ENCODE measurements at places on chromosomes 5 and 9. TPM values are rescaled to one million over a fixed set of nuclear protein-coding genes. Genes with fewer than 3 reads are reported as not detected.

DNA sequence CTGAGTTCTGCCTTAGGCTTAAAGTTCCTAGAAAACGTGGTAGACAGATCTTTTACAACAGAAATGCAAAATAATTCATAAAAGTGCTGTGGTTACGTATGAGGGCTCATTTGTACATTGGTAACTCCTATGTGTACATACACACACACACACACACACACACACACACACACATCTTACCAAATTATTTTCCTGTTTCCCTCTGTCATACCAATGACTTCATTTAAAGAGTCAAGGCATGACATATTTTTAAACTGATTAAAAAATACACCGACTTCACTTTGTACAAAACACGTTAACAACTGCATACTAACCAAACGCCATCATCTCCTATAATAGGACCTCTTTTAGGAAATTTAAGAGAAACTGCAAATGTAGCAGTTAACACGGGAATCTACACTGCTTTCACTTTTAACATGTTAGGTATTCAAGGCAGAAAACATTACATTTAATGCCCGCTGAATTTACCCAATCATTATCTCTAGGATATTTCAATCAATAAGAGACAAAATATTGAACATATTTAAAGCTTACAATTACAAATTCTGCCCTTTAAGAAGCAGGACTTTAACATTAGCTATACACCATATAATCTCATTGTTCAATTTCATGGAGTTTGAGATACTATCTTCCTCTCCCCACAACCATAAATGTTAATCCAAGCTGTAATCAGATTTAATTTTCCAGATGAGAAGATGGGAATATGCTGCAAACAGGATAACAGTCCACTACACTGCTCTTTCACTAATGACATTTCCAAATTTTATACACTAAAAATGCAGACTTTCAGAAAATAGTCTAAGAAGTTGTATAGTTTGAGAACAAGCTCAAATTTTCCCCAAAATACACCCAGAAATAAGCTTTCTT is 133.1 kb downstream of the DENND1A start:
- H3K27ac ChIP-seq: no peak overlapping the region
- no peak overlapping the region for H3K4me3 ChIP-seq
- no peaks in the 10 kb centered on the region for H3K36me3 ChIP-seq
- DNase-seq: no peak
- H3K4me1 ChIP-seq: no peaks in the 10 kb centered on the region

DNA sequence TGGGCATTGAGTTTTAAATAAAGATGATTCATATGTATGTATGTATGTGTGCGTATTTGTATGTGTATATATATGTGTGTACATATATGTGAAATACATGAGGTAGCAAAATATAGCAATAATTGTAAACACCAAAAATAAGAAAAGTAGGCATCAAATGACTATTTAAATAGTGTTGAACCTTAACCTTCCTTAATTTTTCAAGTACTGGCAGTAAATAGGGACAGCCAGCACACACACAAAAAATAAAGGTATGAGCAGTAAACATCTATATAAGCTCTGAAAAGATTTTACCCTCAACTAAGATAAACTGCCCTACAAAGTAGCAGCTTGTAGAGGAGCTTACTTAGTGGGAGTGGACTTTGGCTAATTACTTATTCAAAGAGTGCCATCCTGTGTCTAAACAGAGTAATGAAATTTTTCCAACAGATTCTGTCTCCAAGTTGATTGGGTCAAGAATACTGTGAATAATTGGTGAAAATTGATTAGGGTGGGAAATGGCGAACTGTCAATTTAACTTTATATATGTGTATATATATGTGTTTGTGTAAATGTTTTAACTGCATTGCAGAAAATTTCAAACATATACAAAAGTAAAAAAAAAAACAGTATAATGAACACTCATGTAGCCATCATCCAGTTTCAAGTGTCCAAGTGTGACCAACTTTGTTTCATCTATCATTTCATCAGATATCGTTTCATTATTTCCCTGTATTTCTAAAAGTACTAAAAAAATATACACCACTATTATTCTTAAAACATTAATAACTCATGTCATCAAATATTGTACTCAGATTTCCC is 2.0 kb upstream of the ADAMTS6 start:
- H3K27me3 ChIP-seq: peaks cover 18% of the 10 kb centered on the region
- DNase-seq: peak; percentile 55
- H3K4me3 ChIP-seq: no peak overlapping the region

The MAP1B gene
- total RNA-seq: 82.3 TPM

- peak overlapping the region; percentile 65 for H3K4me3 ChIP-seq
- no peak for DNase-seq
- H3K27me3 ChIP-seq: no peaks in the 10 kb centered on the region
- peaks cover 24% of the 10 kb centered on the region for H3K4me1 ChIP-seq
- H3K36me3 ChIP-seq: no peaks in the 10 kb centered on the region
These were observed 709 bp downstream of the WHRN start for GRCh38 chr9:114504341-114505186.

- H3K4me3 ChIP-seq: no peak overlapping the region
- DNase-seq: no peak
- H3K4me1 ChIP-seq: no peaks in the 10 kb centered on the region
- no peaks in the 10 kb centered on the region for H3K36me3 ChIP-seq
These were observed 18.3 kb upstream of the ORM1 start for GRCh38 chr9:114304416-114305188.

Measured in Panc1 (cell line).